ENCODE measurements at places on chromosomes 5 and 9.

- H3K4me1 ChIP-seq = peaks cover 79% of the 10 kb centered on the region
- H3K27me3 ChIP-seq = no peaks in the 10 kb centered on the region
- no peak overlapping the region for H3K4me3 ChIP-seq
- H3K27ac ChIP-seq = no peak overlapping the region
- no peak for DNase-seq
- no peaks in the 10 kb centered on the region for H3K36me3 ChIP-seq
Measured at GRCh38 chr9:134337469-134337868, 11.2 kb downstream of the RXRA start.

DNA sequence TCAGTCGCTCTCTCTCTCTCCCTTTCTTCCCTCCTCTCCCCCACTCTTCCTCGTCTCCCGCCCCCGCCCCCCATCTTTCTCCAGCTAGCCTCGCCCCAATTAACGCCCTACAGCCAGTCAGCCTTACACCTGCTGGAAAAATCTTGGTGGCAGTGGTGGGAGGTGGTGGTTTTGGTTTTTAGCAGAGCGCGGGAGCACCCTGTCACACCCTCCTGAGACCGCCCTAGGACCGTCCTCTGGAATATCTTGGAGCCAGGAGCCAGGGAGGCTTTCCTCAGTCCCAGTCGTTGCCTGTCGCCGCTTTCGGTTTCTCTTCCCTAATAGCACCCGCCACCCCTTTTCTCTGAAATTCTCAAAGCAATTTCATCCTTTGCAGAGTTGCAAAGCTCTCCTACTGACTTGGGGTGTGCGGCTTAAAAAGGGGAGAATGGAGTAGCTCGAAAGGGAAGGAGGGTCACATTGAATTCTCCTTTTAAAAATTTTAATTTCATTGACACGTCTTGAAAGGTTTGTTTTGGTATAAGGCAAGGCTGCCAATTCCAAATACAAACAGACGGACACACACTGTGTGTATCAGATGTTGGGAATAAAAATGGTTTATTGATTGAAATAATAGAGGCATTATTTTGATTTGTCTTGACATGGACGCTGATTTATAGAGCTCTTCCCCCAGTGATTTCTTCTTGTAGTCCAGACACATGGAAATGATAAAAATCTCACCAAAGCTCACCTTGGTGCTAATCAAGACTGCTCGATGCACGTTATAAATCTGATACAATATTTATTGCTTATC lies 301.3 kb downstream of the PARP8 start:
- no peaks in the 10 kb centered on the region for H3K36me3 ChIP-seq
- no peak for DNase-seq
- H3K4me1 ChIP-seq = peaks cover 20% of the 10 kb centered on the region
- no peak overlapping the region for H3K27ac ChIP-seq
- peak overlapping the region; percentile 27 for H3K4me3 ChIP-seq
- H3K27me3 ChIP-seq = no peaks in the 10 kb centered on the region

- no peaks in the 10 kb centered on the region for H3K4me1 ChIP-seq
- H3K27ac ChIP-seq = no peak overlapping the region
- no peaks in the 10 kb centered on the region for H3K27me3 ChIP-seq
- H3K4me3 ChIP-seq = no peak overlapping the region
Measured at GRCh38 chr9:34961574-34962490, 3.7 kb downstream of the PHF24 start.

DNA sequence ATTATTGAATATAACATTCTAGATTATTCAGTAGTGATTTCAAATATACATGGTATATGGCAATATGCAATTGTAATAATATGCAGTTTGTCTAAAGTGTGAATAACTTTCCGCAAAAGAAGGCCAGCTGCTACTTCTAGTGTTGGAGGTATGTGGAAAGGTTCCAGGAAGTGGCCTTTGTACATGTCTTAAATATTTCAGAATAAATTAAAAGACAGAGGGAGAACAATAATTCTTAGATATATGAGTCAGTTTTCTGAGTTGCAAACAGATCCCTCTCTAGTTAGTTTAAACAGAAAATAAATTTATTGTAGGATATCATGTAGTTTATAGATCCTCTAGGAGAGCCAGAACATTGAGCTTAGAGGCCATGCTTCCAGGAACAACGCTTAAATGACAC lies 210.8 kb upstream of the ELL2 start:
- no peaks in the 10 kb centered on the region for H3K27me3 ChIP-seq
- H3K27ac ChIP-seq = no peak overlapping the region
- no peaks in the 10 kb centered on the region for H3K4me1 ChIP-seq
- no peaks in the 10 kb centered on the region for H3K36me3 ChIP-seq
- no peak overlapping the region for H3K4me3 ChIP-seq

DNA sequence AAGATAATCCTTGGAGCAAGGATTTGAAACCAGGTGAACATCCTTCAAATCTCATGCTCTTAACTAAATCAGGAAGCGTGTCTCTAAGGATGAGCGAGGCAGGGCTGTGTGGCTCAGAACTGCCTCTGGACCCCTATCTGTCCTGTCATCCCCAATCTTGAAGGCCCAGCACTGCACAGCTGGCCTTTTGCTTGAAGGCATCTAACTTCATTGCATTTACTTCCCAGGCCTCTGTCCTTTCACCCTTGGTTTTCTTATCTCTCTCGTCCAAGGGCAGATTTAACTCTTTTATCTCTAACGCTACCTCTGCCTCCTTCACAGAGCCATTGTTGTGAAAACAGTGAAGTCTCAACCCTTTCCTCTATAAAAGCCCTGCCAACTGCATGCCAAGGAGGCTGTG lies 83.8 kb downstream of the UGCG start:
- no peaks in the 10 kb centered on the region for H3K36me3 ChIP-seq
- H3K27ac ChIP-seq = no peak overlapping the region
- no peak overlapping the region for H3K4me3 ChIP-seq
- H3K4me1 ChIP-seq = no peaks in the 10 kb centered on the region
- DNase-seq = no peak
- no peaks in the 10 kb centered on the region for H3K27me3 ChIP-seq

- no peaks in the 10 kb centered on the region for H3K36me3 ChIP-seq
- DNase-seq = no peak
- no peak overlapping the region for H3K4me3 ChIP-seq
- H3K27ac ChIP-seq = no peak overlapping the region
Measured at GRCh38 chr5:120690621-120691407, 226.7 kb downstream of the PRR16 start.

GRCh38 chr9:127537014-127537413 lies 75.1 kb upstream of the STXBP1 start:
- H3K4me1 ChIP-seq = peaks cover 70% of the 10 kb centered on the region
- no peak overlapping the region for H3K4me3 ChIP-seq
- no peak for DNase-seq

GRCh38 chr5:132817011-132817410 lies 3.9 kb downstream of the SOWAHA start:
- no peak overlapping the region for H3K4me3 ChIP-seq
- no peak overlapping the region for H3K27ac ChIP-seq
- no peak for DNase-seq
- peaks cover 2% of the 10 kb centered on the region for H3K27me3 ChIP-seq

GRCh38 chr9:133821601-133822429 lies 83.7 kb upstream of the SARDH start:
- DNase-seq = no peak
- no peaks in the 10 kb centered on the region for H3K27me3 ChIP-seq
- no peak overlapping the region for H3K4me3 ChIP-seq
- H3K36me3 ChIP-seq = no peaks in the 10 kb centered on the region

GRCh38 chr9:4829969-4830368 lies 37.2 kb downstream of the RCL1 start:
- peaks cover 30% of the 10 kb centered on the region for H3K4me1 ChIP-seq
- no peak overlapping the region for H3K4me3 ChIP-seq
- no peak for DNase-seq
- no peaks in the 10 kb centered on the region for H3K27me3 ChIP-seq
- no peak overlapping the region for H3K27ac ChIP-seq

DNA sequence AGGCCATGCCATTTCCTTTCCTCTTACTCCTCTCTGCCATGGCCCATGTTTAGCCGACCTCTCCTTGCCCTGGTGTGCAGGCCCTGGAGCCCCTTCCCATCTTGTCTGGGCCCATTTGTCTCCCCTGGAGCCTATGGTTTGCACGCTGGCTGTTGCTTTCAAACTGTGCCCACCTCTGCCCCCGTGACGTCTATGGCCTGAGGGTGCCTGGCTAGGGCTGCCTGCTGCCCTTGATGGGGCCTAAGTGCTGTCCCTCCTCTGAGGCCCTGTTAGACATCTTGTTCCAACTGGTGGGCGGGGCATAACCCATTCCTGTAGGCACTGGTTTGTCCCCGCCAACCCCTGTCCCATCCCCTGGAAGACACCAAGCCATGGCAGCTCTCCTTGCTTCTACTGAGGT lies 22.7 kb upstream of the ENHO start:
- H3K36me3 ChIP-seq = no peaks in the 10 kb centered on the region
- H3K4me3 ChIP-seq = no peak overlapping the region
- H3K27me3 ChIP-seq = no peaks in the 10 kb centered on the region
- no peak for DNase-seq
- H3K27ac ChIP-seq = no peak overlapping the region
- H3K4me1 ChIP-seq = peaks cover 22% of the 10 kb centered on the region

DNA sequence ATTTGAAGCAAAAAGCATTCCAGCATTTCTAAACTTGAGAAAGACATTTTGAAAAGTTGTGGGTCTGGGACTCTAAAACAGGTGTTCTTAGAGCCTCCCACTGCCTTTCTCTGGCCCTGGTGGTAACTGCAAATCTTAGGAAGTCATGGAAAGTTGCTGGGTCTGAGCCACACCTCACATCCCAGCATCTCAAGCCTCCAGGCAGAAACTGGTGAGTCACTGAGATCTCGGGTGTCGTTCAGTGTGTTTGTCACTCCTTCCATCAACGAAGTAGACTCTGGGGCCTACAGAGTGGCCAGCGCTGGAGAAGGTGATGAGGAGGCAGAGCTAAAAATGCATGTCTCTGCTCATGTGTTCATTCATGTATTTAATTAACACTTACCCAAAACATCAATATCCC lies 59.6 kb upstream of the C5orf58 start:
- no peak overlapping the region for H3K27ac ChIP-seq
- H3K27me3 ChIP-seq = no peaks in the 10 kb centered on the region
- DNase-seq = no peak
- H3K36me3 ChIP-seq = no peaks in the 10 kb centered on the region
- H3K4me3 ChIP-seq = no peak overlapping the region
